Bronchial epithelial cell (primary cell): ENCODE measurements at places on chromosomes 2 and 18. TPM values are rescaled to one million over a fixed set of nuclear protein-coding genes. Genes with fewer than 3 reads are reported as not detected.

The TUBA3E gene
- not detected in 2 replicates for total RNA-seq

GRCh38 chr18:52237551-52237950 lies 102.4 kb upstream of the DCC start:
- peak; percentile 91 for DNase-seq

DNA sequence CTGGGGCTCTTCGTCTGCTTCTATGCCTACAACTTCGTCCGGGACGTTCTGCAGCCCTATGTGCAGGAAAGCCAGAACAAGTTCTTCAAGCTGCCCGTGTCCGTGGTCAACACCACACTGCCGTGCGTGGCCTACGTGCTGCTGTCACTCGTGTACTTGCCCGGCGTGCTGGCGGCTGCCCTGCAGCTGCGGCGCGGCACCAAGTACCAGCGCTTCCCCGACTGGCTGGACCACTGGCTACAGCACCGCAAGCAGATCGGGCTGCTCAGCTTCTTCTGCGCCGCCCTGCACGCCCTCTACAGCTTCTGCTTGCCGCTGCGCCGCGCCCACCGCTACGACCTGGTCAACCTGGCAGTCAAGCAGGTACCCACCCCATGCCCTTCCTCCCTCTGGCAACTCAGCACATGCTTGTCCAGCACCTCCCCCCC lies 24.2 kb downstream of the STEAP3 start:
- no peak for DNase-seq

DNA sequence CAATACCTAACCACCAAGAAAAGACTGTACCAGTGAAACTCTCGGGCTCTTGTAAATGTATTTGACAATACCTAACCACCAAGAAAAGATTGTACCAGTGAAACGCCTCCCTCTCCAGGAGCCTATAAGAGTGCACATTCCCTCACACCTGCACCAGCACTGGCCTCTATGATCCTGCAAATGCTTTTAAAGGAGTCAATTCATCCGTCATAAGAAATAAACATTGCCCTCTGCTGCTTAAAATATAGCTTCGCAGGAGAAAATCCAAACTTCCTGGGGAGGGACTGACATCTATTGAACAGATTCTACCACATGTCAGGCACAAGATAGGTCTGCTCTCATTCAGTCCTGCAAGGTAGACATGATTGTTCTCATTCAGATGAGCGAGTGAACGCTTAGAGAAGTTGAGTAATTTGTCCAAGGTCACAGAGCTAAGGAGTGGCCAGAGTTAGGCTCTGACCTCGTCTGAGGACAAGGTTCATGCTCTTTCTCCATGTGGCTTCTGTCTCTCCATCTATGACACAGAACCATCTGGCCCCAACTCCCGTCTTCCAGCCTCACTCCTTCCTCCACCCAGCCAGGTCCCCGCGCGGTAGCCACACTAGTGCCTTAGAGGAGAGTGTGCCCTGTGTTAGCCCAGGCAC lies 38.7 kb downstream of the MCFD2 start:
- DNase-seq = peak; percentile 78

- no peak for DNase-seq
Observed at GRCh38 chr2:240638512-240639160, 13.4 kb downstream of the GPR35 start.
